Kidney (tissue), 22 donors: ENCODE measurements at places on chromosomes 12 and 14. TPM values are rescaled to one million over a fixed set of nuclear protein-coding genes. Genes with fewer than 3 reads are reported as not detected.

DNA sequence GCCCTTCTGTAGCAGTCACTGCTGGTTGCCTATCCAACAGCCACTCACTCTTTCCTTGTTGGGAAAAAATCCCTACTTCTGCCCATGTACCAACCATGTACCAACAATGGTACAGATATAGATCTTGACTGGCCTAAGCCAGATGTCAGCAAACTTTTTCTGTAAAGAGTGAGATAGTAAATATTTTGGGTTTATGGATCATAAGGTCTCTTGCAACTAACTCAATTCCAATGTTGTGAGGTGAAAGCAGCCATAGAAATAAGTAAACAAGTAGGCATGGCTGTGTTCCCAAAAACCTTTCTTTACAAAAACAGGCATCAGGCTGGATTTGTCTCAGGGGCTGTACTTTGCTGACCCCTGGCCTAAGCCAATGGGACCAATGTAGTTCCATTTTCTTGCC, 73.5 kb downstream of the ARMH4 start:
- no peak for DNase-seq

GRCh38 chr14:24389226-24389848, 9.5 kb upstream of the NYNRIN start:
- no peak for DNase-seq

GRCh38 chr12:71439613-71440344, at the start of gene LGR5:
TSS of gene LGR5 (plus strand) at chr12:71439798. CDS start at chr12:71440081, 283 bp downstream.
- DNase-seq: peak; percentile 89

DNA sequence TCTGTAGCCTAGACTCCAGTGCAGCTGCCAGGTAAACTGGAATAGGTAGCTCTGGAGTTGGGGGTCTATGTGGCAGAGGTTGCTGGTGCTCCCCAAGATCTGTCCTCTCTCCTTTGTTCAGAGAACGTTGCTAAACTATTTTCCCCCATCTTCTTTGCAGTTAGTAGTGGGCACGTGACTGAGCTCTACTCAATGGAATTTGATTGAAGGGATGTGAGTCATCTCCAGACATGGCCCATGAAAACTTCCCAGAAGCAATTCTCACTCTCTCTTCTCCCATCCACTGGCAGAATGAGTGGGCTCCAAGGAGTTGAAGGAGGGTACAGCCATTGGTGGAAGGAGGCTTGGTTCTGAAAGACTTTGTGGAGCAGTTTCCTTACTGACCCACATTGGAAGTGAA, 44.0 kb downstream of the PAH start:
- DNase-seq: no peak

- no peak for DNase-seq
These were observed 4.5 kb upstream of the HCAR3 start for GRCh38 chr12:122721057-122721545.

GRCh38 chr12:68065687-68066086, 76.4 kb downstream of the IFNG-AS1 start:
- no peak for DNase-seq

Gene PIWIL1
- total RNA-seq: 0.31 TPM

Gene B4GALNT1
- 2.0 TPM for total RNA-seq

Gene LALBA
- not detected for total RNA-seq

Gene CDCA3
- 1.3 TPM for total RNA-seq

Gene UNC119B
- total RNA-seq: 44.5 TPM

Gene DNAH10
- total RNA-seq: 0.28 TPM
